Activated CD8-positive, alpha-beta memory T cell treated with anti-CD3 and anti-CD28 coated beads, Interleukin-2, amount 10 ng/mL, durations not matched to agents 7 days and 5 days (primary cell): ENCODE measurements at places on chromosomes 6 and 20.

GRCh38 chr20:58707770-58708169, 15.2 kb downstream of the NPEPL1 start:
- DNase-seq = no peak

GRCh38 chr20:53061192-53062108, 89.3 kb downstream of the TSHZ2 start:
- no peak for DNase-seq

GRCh38 chr6:101108286-101108685, 227.2 kb upstream of the ASCC3 start:
- no peak for DNase-seq

GRCh38 chr6:47083586-47084047, 41.5 kb upstream of the ADGRF1 start:
- no peak for DNase-seq

- no peak for DNase-seq
These were observed 101.6 kb upstream of the CD93 start for GRCh38 chr20:23187751-23188150.

- no peak for DNase-seq
These were observed 12.9 kb downstream of the PHACTR1 start for GRCh38 chr6:12729467-12729866.

- peak; percentile 9 for DNase-seq
These were observed 1.4 kb downstream of the SPO11 start for GRCh38 chr20:57330998-57331397.

DNA sequence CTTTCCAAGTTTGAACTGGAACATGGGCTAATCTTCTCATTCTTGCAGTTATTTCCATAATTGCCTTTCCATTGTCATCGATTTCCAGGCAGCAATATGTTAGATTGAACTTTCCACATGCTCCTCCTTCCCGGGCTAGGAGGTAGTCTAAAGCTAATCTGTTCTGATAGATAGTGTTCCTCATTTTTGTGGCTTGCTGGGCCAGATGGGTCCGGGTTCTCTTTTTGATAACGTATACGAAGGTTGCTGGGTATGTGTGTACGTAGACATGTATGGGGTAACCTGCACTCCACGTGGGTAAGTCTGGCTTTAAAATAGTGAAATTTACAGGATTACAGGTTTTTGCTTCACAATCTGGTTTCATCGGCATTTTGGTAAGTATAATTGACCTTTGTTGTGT, 14.0 kb upstream of the GMPR start:
- DNase-seq = no peak

- DNase-seq = no peak
These were observed 23.2 kb upstream of the FAM50B start for GRCh38 chr6:3825851-3826581.

DNA sequence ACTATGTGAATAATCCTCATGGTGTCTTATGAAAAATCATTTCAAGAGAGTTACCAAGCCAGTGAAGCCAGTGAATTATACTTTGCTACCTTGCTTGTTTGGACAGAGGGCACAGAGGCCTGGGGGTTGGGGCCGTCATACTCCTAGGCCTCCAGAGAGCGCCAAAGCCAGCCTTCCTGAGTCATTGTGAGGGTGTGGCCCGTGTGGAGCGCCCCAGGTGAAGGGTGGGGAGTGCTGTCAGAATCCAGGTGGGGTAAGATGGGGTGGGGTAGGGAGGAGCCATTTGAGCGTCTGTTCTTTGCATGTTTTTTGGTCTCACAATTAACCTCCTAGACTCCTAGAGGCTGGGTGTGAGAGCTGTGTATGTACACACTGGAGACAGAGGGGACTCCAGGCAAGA, 71.1 kb downstream of the PERP start:
- no peak for DNase-seq

- DNase-seq = no peak
These were observed 1.8 kb downstream of the SEC63 start for GRCh38 chr6:107956181-107956580.

- DNase-seq = peak; percentile 28
These were observed 209.3 kb downstream of the DLL1 start for GRCh38 chr6:170081556-170081955.

DNA sequence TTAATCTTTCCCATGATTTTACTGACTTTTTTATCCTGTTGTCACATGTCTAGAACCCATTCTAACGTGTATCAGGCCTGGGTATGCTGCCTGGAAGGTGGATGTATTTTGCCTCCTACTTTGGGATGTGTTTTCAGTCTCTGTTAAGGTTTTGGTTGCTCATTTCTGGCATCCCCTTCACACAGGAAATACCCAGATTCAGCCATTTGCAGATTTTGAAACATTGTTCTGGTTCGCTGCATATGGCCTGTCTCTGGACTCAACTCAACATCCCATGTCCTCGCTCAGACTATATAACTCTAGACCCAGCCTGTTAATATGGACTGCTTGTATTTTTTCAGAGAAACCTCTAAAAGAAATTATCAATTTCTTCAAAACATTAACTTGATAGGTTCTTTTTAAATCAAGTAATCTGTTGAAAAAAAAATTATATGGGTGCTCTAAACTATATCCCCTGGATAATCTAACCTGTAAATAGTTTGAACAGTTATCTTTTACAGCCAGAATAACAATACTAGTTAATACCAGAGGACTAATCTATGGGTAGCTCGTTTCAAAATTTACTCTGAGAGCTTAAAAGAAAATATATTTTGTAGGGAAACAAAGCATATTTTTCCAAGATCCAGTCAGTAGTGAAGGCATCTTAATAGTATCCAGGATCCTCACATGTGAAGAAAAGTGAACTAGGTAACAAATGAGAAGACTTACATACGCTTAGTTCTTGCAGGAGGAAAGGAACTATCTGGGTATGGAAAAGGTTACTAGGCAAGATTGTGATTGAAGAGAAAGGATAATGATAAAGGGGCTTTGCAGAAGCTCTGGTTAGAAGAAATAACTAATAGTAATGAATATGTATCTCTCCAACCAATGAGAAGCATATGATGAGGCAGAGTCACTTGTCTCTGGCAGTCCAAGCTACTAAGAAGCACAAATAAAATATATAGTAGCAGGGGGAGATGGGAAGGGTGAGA, 23.4 kb upstream of the HLA-DQB1 start:
- no peak for DNase-seq

- DNase-seq = no peak
These were observed 92.0 kb downstream of the ARHGAP18 start for GRCh38 chr6:129617986-129618385.

DNA sequence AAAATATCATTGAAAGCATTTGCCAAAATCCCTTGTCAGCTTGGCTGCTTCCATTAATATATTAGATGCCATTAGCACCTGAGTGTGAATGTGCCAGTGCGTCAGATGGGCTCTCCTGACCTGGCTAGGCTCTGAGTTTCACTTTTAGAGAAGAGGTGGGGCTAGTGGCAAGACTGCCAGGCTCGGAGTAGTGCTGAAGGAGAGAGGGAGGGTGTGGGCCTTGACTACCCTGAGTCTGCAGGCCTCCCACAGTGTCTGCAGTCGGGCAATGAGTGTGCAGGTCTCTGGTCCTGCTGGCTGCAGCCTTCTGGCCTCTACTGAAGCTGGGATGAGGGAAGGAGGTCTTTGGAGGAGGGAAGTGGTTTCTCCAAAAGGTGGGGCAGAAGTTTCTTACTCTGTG, 34.6 kb upstream of the PNPLA1 start:
- no peak for DNase-seq

- DNase-seq = peak; percentile 67
These were observed 107.5 kb upstream of the PRSS16 start for GRCh38 chr6:27139756-27140579.

GRCh38 chr6:6987749-6988148, 120.0 kb upstream of the RREB1 start:
- DNase-seq = no peak

GRCh38 chr6:126143761-126144251, 157.5 kb downstream of the TRMT11 start:
- DNase-seq = no peak

GRCh38 chr20:46994341-46994740, 99.7 kb downstream of the EYA2 start:
- peak; percentile 91 for DNase-seq

DNA sequence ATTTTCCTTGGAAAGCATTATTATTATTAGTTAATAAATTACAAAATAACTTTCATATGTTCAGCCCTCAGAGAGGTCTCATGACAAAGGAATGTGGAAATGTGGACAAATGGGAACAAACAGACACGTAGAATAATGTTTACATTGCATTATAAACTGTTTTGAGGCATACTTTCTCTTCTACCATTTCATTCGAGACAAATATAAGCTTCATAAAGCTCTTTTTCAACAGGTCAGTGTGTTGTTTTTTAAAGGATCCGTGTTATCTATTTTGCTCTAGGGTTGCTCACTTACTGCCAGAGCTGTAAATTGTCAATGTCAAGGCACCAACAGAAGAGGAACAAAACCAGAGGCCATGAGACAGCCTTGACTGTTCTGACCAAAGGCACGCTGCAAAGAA, 256.8 kb downstream of the PHACTR1 start:
- DNase-seq = no peak

DNA sequence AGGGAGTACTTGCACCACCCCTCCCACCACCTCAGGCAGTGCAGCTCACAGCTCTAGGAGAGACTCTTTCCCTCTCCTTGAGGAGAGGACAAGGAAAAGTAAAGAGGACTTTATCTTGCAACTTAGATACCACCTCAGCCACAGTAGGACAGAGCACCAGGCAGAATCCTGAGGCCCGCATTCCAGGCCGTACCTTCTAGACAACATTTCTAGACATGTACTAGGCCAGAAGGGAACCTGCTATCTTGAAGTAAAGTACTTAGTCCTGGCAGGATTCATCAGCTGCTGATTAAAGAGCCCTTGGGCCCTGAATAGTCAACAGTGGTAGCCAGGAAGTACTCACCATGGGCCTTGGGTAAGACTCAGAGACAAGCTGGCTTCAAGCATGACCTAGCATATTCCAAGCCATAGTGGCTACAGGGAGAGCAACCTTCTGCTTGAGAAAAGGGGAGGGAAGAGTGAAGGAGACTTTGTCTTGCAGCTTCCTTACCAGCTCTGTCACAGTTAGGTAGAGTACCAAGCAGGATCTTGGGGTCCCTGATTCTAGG, 384.4 kb upstream of the RNF217 start:
- DNase-seq = no peak

DNA sequence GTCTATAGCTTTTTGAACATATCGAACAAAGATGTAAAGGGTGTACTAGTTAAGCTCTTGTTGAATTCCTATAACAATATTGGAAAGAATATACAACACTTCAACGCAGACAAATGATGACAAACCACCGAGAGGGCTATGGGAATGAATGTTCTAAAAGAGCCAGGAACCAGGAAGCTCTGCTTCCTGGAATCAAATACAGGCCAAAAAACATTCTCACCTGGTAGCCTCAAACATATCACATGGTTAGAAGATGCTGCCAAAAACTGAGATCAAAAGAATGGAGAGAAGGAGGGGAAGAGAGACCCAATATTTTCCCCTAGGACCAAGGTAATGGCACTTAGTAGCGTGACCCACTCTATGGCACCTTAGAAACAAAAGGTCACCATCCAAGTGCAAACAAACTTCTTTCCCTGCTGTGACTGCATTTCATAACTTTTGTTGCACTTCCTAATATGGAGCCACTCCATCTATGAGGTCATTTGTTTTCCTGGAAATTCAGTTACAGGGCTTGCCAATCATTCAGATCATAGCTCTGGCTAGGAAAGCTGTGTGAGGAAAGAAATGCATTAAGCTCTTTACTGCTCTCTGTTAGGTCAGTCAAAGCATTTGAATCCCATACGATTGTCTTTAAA, 199.2 kb upstream of the NT5E start:
- no peak for DNase-seq

GRCh38 chr6:112298021-112298745, 43.8 kb upstream of the LAMA4 start:
- DNase-seq = no peak

- no peak for DNase-seq
These were observed 67.4 kb downstream of the MOXD1 start for GRCh38 chr6:132333639-132334520.

DNA sequence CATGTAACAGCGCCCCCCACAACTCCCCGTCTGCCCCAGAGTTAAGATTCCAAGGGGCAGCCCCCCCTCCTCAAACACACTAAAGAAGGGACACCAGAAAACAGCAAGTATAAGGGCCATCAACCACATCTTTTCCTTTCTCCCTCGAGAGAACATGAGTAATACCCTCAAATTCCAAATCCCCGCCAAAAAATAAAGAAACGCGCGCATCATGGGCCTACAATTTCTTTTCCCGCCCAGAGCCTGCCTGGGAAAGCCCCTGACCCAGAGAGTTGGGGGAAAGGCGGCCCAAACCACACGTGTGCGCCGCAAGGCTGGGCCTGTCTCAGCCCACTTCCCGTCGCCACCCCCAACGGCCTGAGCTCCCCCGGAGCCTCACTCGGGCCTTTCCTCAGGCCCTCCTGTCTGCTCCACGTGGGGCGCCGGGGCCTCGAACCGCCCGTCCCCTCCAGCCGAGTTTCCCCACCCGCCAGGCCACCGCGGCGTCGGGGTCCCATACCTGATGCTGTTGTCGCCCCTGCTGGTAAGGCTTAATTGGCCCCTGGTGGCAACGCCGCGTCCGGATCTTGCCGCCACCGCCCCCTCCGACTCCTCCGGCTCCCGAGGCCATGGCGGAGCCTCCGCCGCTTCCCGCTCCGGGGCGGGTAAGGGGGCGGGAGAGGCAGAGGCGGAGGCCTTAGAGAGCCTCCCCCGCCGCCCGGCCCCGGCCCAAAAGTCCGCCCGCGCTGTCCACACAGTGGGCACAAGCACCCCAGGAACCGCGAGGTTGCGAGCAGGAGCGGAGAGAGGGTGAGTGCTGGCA, 746 bp downstream of the NUP153 start:
- peak; percentile 95 for DNase-seq

DNA sequence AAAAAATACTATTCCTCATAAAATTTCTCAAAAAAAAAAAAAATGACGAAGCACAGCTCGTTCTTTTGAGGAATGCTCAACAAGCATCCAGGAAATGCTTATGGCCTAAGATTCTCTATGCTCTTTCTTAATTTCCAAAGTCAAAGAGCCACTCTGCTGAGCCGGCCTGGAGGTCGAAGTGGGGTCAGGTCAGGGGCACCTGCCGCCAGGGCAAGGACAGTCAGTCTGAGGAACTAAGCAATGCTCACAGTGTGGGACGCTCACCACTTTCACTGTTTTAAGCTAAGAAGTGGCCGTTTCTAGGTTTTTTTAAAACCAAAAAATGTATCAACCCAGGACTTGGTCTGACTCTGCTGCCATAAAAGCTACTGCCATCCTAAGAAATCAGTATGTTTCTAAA, 17.3 kb downstream of the YTHDF1 start:
- no peak for DNase-seq

GRCh38 chr6:40803897-40804702, 216.9 kb upstream of the LRFN2 start:
- DNase-seq = no peak

DNA sequence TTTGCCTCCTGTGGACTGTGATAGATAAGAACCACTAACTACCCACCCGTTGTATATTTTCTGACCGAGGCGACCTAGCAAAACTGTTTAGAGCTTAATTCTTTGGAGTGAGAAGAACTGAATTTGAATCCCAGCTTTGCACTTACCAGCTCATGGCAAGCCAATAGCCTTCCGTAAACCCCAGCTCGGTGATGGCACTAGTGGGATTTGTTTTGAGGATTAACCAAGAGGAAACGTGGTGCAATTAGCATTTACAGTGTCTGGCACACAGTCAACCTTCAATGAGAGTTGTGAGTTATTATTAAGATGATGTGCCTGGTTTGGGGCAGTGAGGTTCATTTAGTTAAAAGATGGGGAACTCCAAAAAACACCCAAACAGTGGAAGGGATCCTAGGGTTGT, 12.3 kb upstream of the DSP start:
- DNase-seq = no peak
